Colonic mucosa (tissue), 4 donors: ENCODE measurements at places on chromosomes 1 and 21. TPM values are rescaled to one million over a fixed set of nuclear protein-coding genes. Genes with fewer than 3 reads are reported as not detected.

DNA sequence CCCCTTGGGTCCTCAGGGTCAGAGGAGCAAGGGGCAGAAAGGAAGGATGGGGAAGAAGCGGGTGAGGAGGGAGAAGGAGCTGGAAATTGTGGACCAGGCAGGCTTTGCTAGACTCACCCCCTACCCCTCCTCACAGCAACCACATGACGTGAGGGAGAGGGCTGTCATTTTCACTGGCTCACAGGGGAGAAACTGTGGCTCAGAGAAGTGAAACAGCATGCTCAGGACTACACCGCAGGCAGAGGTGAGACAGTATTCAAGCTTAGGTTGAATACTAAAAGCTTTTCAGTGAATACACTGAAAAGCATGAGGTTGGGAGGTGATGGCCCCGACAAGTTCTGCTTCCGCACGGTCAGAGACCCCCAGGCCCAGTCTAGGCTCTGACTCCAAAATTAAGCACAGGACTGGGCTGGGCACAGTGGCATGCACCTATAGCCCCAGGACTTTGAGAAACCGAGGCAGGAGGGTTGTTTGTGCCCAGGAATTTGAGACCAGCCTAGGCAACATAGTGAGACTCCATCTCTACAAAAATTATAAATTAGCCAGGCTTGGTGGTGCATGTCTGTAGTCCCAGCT, 1.2 kb upstream of the CLEC20A start:
- no peak for DNase-seq

GRCh38 chr1:243716906-243717305, 133.1 kb downstream of the AKT3 start:
- DNase-seq = no peak

Gene WNT3A
- total RNA-seq = not detected

Gene COL16A1
- total RNA-seq = 15.4 TPM
